Right ventricle myocardium inferior (tissue), 1 donor: ENCODE measurements at places on chromosomes 16 and 17.

GRCh38 chr17:36623281-36623680, 21.9 kb downstream of the MRM1 start:
- no peak for DNase-seq

- DNase-seq, result no peak
Observed at GRCh38 chr16:77416939-77417480, 17.8 kb downstream of the ADAMTS18 start.

DNA sequence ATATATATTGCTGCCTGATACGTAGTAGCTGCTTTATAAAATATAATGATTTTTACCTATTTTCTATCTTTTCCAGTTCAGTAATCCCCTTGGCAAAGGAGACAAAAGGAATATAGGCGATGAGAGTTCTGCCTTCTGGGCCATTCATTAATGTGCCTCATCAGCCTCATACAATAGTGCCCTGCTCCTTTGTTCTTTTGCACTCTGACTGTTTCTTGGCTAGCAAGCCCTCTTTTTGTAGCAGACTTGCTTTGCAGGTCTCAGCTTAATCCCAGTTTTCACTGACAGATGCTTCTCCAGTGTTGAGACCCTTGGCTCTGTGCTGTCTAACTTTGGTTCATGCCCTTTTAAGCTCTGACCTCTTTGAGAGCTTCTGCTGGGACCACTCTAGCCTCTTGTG, 10.4 kb downstream of the HSD17B2 start:
- no peak for DNase-seq

DNA sequence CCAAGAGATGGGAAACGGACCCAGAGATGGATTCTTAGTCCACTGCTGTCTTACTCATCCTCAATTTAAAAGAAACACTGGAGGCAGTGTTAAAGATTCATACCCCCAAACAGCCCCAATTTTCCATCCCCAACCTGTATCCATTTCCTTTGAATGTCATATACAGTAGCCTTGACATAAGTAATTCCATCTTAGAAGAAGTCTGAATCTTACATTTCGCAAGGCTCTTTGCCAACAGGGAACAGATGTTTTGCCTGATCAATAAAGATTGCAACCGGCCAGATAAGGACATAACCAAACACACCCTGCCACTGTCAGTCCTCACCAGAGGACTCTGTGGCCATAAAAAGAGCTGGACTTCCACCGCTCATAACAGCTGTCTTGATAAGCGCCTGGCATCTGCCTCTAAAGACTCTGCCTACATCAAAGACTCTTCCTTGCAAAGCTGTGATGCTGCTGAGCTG, 59.0 kb upstream of the MED9 start:
- no peak for DNase-seq

- DNase-seq, result no peak
Observed at GRCh38 chr17:59757470-59757869, 50.0 kb downstream of the VMP1 start.

- no peak for DNase-seq
Observed at GRCh38 chr17:76888661-76889060, 20.5 kb downstream of the MGAT5B start.

DNA sequence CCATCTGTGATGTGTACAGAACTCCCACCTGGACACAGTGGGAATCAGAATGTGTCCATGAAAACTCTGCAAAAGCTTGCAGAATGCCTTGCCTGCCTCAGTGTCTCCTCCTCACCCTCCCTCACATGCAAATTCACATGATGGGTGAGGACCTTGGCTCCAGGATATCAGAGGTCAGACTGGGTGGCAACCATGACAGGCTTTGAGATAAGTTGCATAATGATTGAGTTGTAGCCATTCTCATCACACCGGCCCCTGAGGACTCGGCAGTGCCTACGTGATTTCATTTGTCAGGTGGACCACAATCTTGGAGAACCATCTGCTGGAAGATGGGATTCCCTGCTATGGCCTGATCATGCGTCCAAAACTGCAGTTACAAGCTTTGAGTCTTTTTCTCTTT, 3.9 kb upstream of the ADCY9 start:
- no peak for DNase-seq

DNA sequence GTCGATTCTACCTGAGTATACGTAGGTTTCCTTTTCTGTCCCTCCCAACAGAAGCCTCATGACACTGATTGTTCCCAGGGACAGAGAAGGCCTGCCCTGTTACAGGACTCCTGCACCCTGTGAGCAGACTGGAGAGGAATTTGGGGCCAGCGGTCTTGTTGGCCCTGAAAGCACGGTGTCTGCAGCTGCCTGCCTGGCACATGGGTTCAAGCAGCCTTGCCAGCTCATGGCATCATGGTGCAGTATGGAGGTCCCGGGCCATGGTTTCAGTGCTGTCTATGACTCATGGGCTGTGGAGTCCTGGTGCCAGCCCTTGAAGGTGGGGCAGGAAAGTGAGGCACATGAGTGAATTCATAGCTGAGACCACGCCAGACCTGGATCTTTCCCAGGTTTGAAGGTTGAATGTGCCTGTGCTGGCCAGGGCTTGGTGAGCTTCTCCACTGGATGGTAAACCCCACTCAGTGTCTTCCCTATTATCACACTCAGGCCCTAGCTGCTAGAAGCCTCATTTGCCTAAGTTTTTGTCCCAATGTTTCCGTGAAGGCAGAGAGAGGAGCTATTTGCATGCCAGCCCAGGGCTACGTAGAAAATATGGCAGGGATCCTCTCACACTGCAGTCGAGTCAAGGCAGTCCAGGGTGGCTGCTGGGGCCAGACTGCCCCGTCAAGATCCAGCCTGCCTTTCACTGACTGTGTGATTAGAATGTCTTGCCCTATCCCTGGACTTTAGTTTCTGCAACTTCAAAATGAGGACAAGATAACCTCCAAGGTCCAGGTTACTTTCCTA, 277.2 kb upstream of the CCL2 start:
- DNase-seq, result no peak

DNA sequence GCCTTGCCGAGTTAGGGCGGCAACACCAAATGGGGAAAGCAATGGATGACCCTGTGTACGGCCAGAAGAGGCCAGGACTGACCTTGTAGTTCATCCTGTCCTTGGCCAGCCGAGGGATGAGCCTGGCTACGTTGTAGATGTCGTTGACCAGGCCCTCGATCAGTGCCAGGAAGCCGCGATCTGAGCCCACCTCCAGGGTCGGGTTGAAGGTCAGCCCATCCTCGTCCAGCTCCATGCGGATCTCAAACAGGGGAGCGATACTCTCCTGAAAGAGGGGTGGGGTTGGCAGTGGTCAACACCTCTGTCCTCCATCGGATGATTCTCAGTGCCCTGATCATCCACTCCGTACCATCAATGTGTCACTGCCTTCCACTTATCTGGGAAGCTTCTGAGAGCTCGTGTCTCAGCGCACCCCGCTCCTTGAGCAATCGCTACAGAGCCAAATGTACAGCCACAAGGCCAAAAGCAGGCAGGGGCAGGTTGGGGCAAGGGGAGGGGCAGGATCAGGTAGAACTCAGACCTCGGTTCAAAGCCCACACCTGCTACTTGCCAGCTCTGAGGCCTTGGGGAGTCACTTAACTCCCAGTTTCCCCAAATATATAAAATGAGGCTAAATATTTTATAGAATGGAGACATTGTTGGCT, 39.9 kb downstream of the DNAH17 start:
- DNase-seq, result no peak

DNA sequence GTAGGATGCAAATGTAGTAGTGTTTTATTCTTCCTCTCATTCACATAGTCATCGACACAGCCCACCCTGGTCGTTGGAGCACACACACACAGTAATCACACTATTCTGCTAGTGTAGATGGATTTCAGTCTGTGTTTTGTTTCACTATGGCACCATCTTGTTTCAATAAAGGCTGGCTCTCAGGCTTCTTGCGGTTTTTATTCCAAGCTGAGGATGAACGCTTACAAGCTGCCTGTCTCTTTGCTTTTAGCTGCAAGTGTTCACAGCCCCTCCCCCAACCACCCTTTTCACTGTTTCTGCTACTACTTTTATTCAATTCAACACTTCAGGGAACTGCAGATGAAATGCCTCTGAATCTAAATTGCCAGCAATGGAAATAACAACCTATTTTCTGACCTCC, 140.9 kb upstream of the PMFBP1 start:
- no peak for DNase-seq

GRCh38 chr16:48434653-48435317, 49.6 kb upstream of the SIAH1 start:
- no peak for DNase-seq

- DNase-seq, result no peak
Observed at GRCh38 chr16:88469615-88470395, 16.7 kb downstream of the ZFPM1 start.

GRCh38 chr17:79793924-79794304, 3.0 kb downstream of the CBX8 start:
- DNase-seq, result no peak

DNA sequence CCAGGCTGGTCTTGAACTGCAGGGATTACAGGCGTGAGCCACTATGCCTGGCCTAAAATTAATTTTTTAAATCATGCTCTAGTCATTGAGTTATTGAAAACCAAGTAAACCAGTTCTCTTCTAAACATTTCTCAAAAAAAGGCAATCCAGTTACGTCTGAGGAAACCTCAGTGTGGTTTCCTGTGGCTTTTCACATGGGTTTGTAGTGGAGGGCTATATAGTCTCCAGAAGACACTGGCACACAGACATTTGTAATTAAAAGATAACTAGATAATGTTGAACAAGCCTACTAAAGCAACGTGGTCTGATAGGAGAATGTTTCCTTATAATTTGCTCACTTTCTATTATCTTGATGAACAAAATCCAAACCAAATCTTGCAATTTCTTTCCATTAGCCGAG, 5.2 kb upstream of the TOB1 start:
- DNase-seq, result no peak

- peak; percentile 88 for DNase-seq
Observed at GRCh38 chr17:81049973-81050551, 15.1 kb downstream of the BAIAP2 start.

GRCh38 chr17:50170662-50171370, 5.0 kb downstream of the SGCA start:
- peak; percentile 56 for DNase-seq

DNA sequence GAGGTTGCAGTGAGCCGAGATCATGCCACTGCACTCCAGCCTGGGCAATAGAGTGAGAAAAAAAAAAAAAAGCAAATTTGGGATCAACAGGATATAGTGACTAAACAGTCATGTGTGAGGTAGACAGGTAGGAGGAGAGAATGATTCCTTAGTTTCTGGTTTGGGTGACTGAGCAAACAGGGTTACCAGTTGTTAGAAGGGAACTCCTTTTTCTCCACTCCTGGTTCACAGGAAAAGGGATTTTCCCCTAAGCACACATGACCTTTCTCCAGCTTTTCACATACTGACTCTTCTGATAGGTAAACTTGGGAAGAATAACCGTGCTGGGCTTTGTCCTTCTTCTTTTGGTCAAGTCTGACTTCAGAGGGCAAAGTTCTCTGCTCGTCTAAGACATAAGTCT, 17.3 kb upstream of the WSCD1 start:
- DNase-seq, result no peak
